Stimulated activated CD4-positive, alpha-beta T cell treated with anti-CD3 and anti-CD28 coated beads, Interleukin-1b, Interleukin-23, amount 100 ng/mL, for 1 hour (primary cell): ENCODE measurements at places on chromosomes 7 and 10.

DNA sequence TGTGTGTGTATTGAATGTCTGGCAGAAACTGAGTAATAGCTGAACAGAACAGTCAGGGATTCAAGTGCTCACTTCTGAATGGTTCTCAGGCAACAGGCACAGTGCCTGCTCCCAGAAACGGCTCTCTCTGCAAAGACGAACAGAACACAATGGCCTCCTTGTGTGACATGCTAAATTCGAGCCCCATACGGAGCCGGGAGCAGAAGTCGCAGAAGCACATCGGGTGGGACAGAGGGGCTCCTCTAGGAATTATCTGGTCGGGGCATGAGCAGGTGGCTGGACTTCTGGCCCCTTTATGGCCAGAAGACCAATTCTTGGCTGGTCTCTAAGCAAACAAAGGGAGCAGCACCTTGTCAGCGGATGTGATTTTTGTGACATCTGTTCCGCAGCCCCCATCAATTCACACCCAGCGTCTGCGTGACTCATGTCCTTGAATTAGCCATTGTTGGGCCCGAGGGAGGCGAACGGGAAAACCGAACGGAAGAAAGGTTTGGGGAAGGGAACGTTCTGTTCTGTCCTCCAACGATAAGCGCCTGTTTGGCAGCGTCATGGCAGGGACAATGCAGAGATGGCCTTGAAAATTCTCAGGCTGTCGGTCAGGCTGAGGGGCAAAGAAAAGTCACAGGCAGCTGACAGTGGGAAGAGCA is 47.3 kb upstream of the NPTX2 start:
- DNase-seq = no peak

DNA sequence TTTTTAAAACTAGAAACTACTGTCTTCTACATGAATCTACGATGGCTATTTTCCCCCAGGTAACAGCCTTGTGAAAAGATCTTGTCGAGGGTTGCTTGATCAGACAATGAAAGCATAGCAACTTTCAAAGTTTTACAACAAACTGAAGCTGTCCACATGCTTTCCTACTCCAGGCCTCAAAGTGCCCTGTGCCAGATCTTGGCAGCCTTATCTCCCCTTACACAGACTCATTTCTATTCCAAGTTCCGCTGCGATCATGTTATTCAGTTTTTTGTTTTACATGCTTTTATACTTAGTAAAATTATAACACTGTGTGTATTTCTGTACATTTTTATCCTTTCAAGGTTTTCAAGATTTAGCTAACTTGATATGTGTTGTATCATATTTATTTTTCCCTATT is 661.7 kb upstream of the SORCS1 start:
- DNase-seq = no peak

GRCh38 chr7:24290004-24290641 is 6.1 kb downstream of the NPY start:
- no peak for DNase-seq

GRCh38 chr10:70462349-70462984 is 16.1 kb upstream of the PALD1 start:
- DNase-seq = no peak
